ENCODE measurements at places on chromosomes 3 and 15. TPM values are rescaled to one million over a fixed set of nuclear protein-coding genes. Genes with fewer than 3 reads are reported as not detected.

The SCG5 gene
- not detected for total RNA-seq

The ACKR2 gene
- total RNA-seq, result 0.78 TPM

- DNase-seq, result no peak
These were observed 2.9 kb downstream of the SLC12A6 start for GRCh38 chr15:34334672-34335071.

DNA sequence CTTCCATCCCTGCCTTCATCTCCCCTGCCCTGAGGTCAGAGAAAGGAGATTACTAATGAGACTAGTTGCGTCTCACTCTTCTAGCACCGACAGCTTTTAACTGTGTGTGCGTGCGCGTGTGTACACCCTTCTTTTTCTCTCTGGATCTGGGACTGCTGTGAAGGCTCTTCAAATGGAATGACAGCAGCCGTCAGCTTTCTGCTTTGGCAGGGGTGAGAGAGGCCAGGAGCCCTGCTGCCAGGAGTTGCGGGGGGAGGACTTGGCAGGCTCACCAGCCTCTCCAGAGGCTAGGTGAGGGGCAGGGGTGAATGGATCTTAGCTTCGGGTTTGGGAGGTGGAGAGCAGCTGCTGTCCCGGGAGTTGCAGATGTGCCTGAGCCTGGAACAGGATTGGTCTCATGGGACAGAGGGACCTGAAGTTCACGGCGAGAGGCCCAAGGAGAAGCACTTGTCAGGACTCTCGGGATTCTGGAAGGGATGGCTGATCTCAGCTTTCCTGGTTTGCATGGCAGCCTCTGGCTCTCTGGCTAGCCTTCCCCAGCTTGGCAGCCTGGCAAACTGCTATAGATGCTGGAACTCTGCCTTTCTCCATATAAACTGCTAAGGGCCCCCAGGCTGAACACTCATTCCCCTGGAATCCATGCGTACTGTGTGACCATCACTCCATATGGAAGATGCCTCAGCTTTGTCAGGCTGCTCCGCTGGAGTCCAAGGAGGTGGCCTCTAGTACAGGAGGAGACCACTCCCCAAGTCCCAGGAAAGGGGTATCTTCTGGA is 16.6 kb downstream of the TEX264 start:
- DNase-seq, result no peak
